ENCODE measurements at places on chromosomes 16 and 17.

DNA sequence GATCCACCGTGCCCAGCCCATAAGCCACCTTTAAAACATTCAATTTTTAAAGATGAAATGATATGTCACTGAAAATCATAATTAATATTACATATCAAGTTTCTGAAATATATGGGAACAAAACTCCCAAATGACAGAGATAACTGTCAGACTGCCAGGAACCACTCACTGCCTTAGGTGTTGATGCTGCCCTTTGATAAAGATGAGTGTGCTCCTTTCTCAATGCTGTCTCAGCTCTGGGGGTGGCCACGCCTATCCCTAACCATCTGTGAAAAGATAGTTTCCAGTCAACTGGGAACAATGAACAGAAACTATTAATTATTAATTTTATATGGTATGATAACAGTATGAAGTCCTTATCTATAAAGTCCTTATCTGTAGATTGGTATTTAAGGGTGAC lies 177.7 kb downstream of the MYO1D start:
- no peak for DNase-seq

DNA sequence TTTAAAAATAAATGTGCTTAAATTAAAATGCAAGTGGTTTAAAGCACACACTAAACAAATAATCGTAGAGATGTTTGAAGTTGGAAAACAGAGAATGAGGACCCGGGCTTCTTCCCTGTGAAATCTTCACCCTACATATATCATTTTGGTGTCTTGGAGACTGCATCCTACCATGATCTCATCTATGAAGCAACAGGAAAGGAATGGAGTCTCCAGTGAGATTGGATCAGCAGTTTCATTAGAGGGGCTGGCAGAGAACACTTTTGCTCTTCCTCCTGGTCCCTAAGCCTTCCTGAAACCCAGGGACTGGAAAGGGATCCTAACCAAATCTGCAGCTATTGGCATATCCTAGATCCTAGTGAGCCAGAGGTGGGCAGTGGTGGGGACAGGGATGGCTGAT lies 85.0 kb downstream of the GRIN2A start:
- no peak for DNase-seq

DNA sequence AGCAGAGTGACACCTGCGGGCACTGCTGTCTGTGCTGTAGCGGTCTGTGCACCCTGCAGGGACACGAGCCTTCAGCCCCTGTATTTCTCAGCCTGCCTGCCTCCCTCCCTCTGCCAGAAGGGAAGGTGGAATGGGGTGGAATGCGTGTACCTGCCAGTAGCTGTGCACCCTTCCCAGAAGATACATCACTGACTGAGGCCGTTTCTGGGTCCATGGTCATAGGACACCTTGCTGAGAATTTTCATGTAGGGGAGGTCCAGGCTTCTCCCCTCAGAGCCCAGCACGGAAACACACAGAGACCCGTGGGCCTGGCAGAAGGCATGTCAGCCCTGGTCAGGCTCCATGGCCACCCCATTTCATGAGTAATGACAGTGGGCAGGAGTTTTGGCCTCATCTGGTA lies 16.5 kb downstream of the DBNDD1 start:
- no peak for DNase-seq

- no peak for DNase-seq
Observed at GRCh38 chr16:15054357-15055140, 1.3 kb downstream of the NTAN1 start.

GRCh38 chr17:47072886-47073285 lies 93.8 kb upstream of the RPRML start:
- DNase-seq, result peak; percentile 6

GRCh38 chr16:17289050-17289449 lies 181.7 kb downstream of the XYLT1 start:
- no peak for DNase-seq

GRCh38 chr16:23302045-23302956 lies at the start of gene SCNN1B:
Gene SCNN1B (plus strand): TSS chr16:23302302. CDS start chr16:23348600, 46,298 bp downstream.
- DNase-seq, result peak; percentile 72

All from NCI-H1417 (cell line).